ENCODE measurements at places on chromosomes 6 and 20.

DNA sequence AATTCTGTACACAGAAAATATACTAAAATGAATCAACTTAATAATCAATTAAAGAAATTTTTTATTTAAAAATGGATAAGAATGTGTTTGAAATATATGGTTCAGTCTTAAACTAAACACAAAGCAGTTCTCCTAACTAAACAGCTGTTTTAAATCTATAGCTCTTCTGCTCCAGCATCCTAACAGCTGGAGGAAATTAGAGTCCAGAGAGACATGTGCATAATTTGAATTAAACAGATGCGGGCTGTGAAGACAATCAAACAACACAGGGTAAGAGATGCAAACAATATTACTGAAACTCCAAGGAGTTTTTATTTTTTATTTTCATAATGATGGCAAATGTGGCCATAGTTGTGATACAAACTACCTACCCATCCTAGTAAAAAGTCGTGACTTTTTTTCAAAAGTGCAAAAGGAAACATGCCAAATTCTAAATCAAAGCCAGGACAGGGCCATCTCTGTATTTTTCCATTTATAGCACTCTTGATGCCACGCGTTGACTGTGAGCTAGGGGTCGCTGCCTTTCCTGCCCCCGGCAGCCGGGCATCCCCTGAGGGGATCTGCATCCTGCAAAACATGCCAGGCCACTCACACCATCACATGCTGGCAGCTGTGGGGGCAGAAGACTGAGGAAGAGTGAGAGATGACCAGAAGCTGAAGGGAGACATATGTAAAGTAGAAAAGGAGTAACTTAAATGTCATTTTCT lies 310.6 kb downstream of the PRKN start:
- no peak for DNase-seq

DNA sequence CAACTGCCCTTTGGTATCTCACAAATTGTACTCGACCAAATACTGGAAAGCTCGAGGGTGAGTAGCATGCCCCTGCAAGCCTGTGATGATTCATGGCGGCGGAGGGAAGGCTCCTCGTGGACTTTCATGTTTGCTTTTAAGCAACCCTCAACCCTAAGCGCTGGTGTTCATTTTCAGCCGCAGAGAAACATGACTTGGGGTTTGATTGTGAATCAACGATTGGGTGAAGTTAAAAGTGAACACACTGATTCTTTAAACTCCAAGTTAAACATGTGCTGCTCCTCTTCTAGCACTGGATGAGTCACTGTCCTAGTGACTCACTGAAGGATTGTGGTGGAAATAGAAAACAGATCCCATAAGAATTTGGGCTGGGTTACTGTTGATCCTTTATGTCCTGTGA lies 8.3 kb downstream of the CD109 start:
- DNase-seq = no peak

DNA sequence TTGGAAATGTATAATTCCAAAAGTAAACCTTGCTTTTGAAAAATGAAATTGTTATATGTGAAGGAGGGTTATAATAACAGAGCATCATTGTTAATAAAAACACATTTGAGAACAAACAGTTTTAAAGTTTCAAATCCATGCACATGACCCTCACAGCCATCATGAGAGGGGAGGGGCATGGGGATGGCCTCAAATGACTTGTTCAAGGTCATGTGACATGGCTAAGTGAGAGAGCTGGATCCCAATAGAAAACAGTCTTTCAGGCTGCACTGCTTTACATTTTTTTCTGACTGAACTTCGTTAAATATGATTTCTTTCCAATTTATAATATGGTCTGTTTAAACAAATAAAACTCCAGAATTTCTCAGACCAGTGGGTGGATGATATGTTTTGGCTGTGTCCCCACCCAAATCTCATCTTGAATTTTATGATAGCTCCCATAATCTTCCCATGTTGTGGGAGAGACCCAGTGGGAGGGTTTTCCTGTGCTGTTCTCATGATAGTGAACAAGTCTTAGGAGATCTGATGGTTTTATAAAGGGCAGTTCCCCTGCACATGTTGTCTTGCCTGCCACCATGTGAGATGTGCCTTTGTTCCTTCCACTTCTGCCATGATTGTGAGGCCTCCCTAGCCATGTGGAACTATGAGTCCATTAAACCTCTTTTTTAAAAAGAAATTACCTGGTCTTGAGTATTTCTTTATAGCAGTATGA lies 66.0 kb downstream of the DTD1 start:
- DNase-seq = no peak

GRCh38 chr6:115891111-115891669 lies 169.5 kb downstream of the FRK start:
- no peak for DNase-seq

DNA sequence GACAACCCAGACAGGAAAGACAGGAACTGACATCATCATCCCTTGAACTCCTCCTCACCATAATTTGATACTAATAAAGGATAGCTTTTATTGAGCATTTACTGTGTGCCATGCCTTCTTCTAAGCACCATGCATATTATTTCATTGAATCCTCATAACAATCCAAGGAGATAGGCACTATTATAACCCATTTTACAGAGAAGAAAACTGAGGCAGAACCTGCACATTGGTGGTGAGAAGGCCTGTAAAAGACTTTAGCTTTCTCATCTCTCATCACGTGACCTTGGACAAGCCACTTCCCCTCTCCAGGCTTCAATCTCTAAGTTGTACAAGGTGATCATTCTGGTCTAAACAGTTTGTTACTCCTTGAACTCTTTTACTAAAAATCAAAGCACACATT lies 34.5 kb upstream of the PREX1 start:
- no peak for DNase-seq

GRCh38 chr6:31128093-31128676 lies 7.9 kb upstream of the CDSN start:
- peak; percentile 54 for DNase-seq

GRCh38 chr20:53826597-53827291 lies 233.1 kb upstream of the ZNF217 start:
- DNase-seq = no peak

DNA sequence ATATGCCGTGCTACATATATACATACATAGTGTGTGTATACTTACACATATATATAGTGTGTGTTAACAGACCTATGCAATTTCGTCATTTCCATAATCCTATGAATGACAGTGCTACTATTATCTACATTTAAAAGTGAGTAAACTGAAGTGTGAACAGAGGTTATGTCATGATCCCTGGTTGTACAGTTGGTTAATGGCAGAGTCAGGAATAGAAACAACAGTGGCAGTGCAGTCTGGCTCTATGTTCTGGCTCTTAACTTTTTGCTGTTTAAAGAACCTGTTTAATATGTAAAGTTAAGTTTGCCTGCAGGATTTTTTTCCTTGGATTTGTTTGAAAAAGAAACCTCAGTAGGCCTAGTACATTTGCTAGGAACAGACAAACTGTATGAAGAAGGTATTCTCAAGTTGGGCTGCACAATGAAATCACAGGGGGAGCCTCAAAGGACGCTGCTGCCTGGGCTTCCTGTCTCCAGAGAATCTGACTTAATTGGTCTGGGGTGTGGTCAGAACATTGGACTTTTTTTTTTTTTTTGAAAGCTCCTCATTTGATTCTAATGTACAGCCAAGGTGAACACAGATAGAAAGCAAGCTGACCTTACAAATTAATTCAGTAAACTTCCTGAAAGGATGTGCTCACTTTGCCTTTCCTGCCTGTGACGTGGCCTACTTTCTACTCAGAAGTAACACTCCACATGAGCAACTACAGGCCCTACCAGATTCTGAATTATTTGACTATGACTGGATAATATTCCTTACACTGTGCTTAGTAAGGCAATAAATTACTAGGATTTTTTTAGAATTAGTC lies 29.4 kb downstream of the PLCB1 start:
- DNase-seq = no peak

- no peak for DNase-seq
These were observed 13.2 kb upstream of the AHCY start for GRCh38 chr20:34316196-34316814.

- no peak for DNase-seq
These were observed 306.5 kb upstream of the MAP3K7 start for GRCh38 chr6:90893400-90893799.

- DNase-seq = no peak
These were observed 16.4 kb upstream of the PKIG start for GRCh38 chr20:44566018-44566417.

GRCh38 chr20:2869381-2869780 lies 3.9 kb upstream of the PTPRA start:
- DNase-seq = no peak

- DNase-seq = no peak
These were observed 9.4 kb upstream of the COMMD7 start for GRCh38 chr20:32752458-32753250.

GRCh38 chr6:121691126-121691551 lies 255.7 kb downstream of the GJA1 start:
- no peak for DNase-seq

DNA sequence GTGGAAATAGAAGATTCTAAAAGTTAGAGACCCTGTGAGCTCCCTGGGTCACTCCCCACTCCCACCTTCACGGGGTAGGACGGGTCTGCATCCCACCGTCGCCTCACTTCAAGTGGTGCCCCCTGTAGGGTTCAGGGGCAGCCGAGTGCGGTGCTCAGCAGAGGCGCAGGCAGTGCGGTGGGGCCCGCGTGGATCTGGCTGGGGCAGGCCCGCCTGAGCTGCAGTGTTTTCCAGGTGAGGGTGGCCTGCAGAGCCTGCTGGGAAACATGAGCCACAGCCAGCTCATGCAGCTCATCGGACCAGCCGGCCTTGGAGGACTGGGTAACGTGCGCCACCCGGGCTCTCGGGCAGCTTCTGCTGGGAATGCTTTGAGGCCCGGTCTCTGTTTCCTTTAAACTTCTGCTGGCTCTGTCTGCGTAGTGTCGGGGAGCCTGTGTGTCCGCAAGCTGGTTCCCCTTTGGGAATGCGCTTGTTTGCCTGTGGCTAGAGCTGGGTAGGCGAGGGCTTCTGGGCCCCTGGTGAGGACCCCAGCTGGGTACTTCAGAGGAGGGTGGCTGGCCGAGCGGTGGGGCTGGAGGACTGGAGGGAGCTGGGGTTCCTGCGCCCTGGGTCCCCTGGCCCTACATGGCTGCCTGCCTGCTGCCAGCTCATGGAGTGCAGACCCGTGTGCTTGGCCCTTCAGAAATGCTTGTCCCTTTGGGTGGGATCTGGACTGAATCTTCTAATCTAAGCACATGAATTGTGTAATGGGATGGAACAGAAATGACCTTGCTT lies 3.8 kb downstream of the ADRM1 start:
- DNase-seq = no peak

- DNase-seq = no peak
These were observed 37.4 kb downstream of the JAG1 start for GRCh38 chr20:10636326-10636818.

GRCh38 chr20:44186201-44186600 lies 787 bp downstream of the JPH2 start:
- no peak for DNase-seq

- DNase-seq = no peak
These were observed 43.2 kb upstream of the BMP5 start for GRCh38 chr6:55918639-55919038.

DNA sequence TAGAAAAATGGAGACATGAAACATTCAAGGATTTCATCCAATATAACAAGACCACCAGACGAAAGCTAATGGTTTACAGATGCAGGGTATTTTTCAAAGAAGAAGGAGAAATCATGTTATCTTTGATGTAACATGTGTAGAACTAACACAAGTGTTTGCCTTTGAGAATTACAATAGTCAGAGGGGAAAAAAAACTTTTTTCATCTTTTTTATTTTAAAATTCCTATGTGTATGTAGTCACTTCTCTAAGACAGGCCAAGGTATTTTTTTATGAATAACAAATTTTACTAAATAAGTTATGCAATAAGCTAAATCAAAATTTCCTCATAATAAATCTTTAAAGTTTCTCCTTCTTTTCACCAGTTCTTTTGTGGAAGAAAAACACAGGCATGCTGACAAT lies 161.4 kb downstream of the PDE7B start:
- DNase-seq = no peak

GRCh38 chr20:63136296-63136695 lies 79.6 kb downstream of the YTHDF1 start:
- DNase-seq = no peak

GRCh38 chr6:69813508-69813907 lies 16.7 kb upstream of the LMBRD1 start:
- no peak for DNase-seq

DNA sequence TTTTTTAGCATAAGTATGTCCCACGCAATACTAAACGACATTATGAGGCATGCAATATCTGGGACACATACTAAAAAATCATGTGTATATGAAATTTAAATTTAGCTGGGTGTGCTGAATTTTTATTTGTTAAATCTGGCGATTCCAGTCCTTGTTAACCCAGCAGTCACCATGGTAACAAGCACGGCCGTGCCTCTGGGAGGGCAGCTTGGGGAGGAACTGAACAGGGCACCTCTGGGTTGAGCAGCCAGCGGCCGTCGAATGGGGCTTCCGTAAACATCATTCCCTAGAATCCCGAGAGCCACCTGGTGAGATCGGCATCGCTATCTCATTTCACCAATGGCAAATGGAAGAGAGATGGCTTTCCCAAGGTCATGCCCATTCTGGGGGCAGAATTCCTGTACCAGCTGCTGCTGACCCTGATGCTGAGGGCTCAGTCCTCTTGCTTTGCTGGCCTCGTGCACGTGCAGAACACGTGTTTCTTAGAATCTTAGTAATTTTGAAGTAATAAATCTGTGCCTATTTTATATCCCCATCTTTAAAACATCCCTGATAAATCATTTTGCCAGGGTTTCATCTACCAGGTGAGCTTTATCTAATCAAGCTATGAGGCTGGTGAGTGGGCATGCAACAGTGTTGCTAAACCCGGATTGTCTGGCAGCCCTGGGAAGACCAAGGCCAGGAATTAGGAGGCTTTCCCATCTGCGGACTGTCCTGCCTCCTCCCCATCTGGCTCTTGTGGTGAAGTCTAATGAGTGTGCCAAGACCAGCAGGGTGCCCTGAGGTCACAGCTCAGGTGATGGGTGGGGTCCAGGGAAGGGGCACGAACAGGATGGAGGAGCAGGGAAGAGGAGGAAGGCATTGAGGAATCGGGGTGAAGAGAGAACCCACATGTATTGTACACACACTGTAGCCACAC lies 85.1 kb downstream of the AGPAT4 start:
- DNase-seq = no peak

DNA sequence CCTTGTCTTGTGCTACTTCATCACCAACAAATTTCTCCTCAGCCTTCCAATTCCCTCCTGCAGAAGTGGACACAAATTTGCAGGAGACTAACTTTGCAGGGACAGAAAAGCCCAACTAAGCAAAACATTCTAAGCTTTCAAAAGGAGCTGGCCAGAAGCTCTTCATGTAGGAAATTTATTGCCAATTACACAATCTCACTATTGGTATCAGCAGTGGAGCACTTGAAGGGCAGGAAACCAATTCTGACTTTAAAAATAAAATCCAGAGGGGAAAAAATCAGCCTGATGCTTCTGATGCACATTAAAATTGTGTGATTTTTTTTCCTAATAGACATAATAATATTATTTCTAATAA lies 193.3 kb downstream of the LY86 start:
- DNase-seq = no peak

Data from NCI-H1105 treated with DMSO at 0.1 percent for 48 hours (cell line).